Renal cortex interstitium (tissue), 15 donors: ENCODE measurements at places on chromosomes 13 and 19. TPM values are rescaled to one million over a fixed set of nuclear protein-coding genes. Genes with fewer than 3 reads are reported as not detected.

DNA sequence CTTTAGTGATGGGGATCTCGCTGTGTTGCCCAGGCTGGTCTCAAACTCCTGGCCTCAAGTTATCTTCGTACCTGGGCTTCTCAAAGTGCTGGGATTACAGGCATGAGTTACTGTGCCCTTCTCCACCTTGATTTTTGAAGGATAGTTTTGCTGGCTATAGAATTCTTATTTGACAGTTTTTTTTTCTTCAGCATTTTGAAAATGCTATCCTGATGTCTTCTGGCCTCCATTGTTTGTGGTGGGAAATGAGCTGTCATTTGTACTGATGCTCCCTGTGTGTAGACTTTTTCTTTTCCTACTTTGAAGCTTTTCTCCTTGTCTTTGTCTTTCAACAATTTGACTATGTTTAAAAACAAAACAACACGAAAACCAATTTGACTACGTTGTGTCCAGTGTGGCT, 54.2 kb downstream of the SIPA1L3 start:
- no peak for DNase-seq

DNA sequence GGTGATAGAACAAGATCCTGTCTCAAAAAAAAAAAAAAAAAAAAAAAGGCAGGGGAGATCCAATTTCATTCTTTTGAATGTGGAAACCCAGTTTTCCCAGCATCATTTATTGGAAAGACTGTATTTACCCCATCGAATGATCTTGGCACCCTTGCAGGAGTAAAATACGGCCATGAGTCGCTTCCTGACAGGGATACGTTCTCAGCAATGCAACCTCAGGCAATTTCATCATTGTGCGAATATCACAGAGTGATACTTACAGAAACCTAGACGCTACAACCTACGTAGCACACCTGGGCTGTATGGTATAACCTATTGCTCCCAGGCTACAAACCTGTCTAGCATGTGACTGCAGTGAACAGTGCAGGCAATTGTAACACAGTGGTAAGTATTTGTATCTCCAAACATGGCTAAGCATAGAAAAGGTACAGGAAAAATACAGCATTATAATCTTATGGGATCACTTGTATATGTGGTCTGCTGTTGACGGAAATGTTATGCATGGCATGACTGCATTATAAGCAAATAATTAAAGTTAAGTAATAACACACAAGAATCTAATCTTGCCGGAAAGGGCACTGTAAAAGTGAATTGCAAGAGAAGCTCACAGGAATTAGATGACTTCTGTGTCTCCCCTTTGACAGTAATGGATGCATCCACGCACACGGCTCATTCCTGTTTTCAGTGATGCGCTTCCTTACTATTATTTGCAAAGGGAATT, 24.1 kb downstream of the RFX2 start:
- DNase-seq, result no peak

DNA sequence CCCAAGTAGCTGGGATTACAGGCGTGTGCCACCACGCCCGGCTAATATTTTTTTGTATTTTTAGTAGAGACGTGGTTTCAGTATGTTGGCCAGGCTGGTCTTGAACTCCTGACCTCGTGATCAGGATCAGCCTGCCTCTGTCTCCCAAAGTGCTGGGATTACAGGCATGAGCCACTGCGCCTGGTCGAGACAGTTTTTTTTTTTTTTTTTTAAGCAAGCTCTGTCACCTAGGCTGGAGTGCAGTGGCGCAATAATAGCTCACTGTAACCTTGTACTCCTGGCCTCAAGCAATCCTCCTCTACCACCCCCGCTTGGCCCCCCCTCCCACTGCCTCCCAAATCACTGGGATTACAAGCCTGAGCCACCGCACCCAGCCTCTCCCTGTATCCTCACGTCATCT, 6.4 kb upstream of the MAP2K7 start:
- no peak for DNase-seq

DNA sequence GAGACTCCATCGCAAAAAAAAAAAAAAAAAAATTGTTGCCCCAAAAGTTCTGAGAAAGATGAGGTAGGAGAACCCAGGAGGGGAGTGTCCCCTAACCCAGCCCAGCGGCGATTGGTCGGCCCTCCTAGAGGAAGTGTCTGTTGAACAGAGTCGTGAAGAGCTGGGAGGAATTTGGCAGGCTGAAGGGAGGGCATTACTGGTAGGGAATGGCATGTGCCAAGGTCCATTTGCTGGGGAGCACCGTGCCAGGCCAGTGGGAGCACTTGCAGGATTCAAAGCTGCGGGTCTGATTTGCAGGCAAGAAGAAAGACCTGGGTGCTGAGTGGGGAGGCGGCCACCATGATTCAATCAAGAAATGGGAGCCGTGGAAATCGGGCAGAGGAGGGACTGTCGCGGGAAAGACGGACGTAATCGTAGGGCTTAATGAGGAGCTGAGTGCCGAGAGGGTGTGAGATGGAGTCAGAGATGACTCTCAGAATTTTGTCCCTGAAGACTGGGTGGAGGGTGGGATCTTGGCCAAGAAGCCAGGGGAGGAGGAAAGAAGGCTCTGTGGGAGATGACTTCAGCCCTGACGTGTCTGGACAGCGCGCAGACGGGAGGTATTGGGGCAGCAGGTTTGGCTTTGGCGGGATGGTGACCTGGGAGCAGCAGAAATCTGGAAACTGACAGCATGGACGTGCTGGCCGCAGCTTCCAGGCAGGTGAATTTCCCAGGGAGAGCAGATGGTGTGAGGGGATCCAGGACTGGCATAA, 15.4 kb downstream of the CERS4 start:
- DNase-seq, result no peak

DNA sequence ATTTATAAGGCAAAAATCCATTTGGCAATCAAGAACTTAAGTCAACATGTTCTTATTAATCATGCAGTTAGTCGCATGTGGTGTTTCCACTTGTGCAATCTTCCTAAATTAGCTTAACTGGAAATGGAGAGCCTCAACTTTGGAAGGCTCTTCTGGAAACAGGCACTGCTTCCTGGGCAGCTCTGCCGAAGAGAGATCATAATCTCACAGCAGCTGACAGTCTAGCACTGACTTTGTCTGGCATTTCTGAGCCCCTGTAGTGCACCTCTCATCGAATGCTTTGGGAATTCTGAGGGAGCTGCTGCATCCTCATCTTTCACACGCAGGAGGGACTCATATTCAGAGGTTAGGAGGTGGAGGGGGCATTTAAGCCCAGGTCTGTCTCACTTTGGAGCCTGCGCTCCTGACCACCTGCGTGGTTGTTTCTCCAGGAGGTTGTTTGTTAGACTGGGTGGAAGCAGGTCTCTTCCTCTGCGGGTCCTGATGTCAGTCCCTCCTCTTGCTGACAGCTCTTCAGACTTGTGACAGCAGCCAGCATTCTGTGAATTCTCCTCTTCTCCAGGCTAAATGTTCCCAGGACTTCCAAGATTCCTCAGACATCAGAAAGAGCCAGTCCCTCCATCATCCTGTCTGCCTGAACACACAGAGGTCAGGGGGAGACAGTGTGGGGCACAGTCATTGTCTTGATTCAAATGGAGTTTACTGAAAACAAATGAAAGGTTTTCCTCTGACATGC, 100.4 kb upstream of the GJB6 start:
- DNase-seq, result no peak

- DNase-seq, result no peak
Measured at GRCh38 chr13:112956571-112957294, 12.3 kb upstream of the MCF2L start.

GRCh38 chr13:100275746-100276145, 186.9 kb downstream of the PCCA start:
- DNase-seq, result no peak

DNA sequence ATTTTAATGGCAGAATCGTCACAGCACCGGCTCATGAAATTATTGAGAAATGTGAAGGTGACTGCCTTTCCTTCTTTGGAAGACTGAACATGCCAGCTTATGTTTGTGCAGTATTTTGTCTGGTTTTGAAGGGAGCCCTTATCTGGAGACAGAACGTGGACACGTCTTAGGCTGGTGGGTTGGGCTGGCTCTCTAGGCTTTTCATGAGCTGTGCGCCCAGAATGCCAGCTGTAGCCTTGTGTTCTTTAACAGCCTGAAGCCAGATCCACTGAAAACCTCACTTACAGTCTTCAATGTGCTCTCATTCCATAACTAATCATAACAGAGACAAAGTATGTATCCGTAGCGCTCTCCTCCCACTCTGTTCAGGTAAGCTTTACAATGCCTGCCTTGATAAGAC, 184.4 kb upstream of the HTR2A start:
- DNase-seq, result no peak

GRCh38 chr19:49132974-49133609, 13.7 kb downstream of the PPFIA3 start:
- no peak for DNase-seq

DNA sequence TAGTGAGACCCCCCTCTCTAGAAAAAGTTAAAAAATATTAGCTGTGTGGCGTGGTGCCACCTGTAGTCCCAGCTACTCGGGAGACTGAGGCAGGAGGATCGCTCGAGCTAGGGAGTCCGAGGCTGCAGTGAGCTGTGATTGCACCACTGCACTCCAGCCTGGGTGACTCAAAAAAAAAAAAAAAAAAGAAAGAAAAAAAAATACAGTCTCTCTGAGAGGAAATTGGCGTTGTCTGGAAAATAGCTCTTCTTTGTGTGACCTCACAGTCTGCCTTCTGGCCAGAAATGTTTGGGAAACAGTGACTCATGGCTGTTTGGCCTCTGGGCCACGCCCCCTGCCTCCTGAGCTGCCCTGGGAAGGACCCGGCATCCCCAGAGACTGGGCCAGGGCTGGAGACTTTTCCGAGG, 10.7 kb downstream of the MARCHF2 start:
- DNase-seq, result no peak

DNA sequence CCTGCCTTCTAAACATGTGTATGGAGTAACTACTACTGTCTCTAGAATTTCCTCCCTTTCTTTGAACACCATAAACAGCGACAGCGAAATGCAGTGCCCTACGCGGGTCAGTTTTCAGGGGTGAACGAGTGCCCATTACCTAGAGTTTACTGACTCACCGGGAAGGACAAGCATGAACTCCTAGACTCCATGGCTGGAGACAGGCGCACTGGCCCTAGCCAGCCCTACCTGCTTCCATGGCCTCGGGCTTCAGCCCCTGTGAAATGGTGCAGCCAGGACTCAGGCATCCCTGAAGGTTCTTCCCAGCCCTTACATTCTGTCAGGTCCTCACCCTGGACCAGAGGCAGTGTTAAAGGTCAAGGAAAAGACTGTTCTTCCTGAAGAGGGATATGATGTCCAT, 8.5 kb downstream of the RANBP3 start:
- DNase-seq, result no peak

DNA sequence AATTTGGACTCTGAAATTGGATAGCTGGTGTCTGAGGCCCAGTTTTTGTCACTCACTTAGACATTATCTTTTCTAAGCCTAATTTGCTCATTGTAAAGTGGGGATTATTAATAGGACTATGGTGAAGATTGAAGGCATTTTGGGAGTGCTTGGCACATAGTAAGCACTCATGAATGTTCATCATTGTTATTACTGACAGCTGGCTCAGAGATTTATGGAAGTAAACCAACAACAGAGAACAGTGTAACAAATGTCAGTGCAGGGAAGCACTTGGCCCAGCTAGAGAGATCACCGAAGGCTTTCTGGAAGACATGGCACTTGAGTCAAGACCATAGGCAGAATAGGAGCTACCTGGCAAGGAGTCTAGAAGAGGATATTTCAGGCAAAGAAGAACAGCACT, 92.3 kb downstream of the RFC3 start:
- no peak for DNase-seq

DNA sequence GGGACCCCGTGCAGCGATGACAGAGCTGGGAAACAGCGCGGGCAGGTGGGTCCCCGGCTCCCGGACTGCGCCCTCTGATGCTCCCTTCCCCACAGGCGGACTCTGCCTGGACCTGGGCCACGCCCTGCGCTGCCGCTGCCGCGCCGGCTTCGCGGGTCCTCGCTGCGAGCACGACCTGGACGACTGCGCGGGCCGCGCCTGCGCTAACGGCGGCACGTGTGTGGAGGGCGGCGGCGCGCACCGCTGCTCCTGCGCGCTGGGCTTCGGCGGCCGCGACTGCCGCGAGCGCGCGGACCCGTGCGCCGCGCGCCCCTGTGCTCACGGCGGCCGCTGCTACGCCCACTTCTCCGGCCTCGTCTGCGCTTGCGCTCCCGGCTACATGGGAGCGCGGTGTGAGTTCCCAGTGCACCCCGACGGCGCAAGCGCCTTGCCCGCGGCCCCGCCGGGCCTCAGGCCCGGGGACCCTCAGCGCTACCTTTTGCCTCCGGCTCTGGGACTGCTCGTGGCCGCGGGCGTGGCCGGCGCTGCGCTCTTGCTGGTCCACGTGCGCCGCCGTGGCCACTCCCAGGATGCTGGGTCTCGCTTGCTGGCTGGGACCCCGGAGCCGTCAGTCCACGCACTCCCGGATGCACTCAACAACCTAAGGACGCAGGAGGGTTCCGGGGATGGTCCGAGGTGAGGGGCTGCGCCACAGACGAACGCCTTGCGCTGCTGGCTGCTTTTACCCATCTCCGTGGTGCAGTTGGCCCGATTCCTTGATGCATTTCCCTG, 7.8 kb upstream of the SELENOV start:
- DNase-seq, result no peak

DNA sequence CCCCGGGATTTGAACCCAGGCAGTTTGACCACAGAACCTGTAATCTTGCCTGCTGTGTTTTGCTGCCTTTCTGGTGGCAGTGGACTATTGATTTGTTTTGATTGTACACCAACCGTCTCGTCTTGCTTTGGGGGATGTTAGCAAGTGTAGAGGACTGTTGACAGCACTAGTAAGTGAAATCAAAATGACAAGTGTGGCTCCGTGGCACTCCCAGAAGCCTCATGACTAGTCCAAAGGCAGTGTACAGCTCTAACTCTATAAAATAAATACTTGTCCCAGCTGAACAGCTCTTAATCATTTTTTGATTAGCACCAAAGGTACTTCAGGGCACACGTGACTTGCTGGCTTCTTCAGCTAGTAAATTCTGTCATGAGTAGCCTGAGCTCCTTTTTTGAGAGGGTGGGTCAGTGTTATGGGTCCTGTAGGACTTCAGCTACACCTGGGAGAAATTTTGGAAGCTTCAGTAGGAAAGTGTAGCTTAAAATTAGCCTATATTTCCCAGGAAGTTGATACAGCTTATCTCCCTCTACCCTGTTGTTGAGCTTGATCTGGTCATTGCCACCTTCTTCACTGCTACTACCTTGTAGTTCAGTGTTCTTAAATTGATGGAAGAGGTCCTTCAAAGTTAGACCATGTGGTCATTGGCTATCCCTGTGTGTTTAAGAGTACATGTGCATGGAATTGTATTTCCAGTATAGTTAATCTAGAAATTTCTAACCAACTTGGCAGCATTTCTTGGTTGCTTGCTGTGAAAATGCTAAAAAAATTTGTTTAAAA, 15.1 kb downstream of the TM9SF2 start:
- DNase-seq, result no peak

GRCh38 chr19:39568604-39569003, 28.6 kb upstream of the EID2 start:
- no peak for DNase-seq

DNA sequence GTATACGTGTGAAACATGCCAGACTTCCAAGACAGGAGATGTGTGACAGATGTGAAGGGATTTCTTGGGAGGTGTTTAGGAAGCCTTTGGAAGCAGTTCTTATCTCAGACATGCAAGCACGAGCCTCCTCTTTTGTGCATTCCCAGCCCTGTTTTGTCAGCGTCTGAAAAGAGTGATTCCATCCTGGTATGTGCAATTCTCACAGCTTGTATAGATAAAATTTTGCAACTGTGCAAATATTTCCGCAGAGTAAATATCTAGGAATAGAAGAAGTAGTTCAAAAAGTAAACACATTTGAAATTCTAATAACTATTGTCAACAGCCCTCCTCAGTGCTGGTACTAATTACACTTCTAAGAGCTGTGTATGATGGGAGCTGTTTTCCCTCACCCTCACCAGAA, 72.3 kb upstream of the C1QTNF9B start:
- no peak for DNase-seq

The INSR gene
- 26.6 TPM for polyA plus RNA-seq

The SLC25A41 gene
- 0.50 TPM for polyA plus RNA-seq

The NLRP9 gene
- not detected for polyA plus RNA-seq

The HOMER3 gene
- polyA plus RNA-seq, result 62.5 TPM

The SLC7A10 gene
- polyA plus RNA-seq, result 0.22 TPM
